K562 (cell line): ENCODE measurements at places on chromosomes 5 and 9. TPM values are rescaled to one million over a fixed set of nuclear protein-coding genes. Genes with fewer than 3 reads are reported as not detected.

DNA sequence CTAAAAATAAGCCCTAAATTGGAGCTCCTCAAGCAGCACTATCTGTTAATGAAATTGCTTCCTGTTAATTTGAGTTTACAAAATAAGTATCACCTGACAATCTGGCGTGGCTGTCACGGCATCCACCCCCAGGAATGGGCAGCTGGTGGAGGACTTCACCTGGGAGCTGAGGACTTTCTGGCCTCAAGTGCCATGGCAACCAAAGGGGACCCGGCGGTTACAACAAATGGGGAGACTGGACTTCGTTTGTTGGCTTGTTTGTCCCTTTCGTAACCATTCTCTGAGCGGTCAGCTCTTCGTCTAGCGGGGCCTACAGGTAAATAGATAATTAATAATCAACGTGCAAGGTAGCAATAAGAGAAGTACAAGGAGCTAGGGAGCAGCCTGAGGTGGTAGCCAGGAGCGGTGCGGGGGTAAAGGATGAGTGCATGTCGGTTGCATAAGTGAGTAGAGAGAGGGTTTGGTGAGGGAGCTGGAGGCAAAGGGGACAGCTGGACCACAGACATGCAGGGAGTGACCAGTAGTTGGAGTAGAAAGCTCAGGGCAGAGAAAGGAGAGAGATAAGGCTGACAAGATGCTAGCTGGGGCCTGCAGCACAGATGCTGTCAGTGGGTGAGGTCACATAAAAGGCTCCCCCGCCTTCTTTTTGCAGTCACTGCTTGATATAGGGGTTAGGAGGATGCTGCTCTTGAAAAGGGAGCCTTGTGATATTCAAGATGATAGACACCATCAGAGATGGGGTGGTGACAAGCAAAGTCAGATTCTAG lies 62.5 kb downstream of the HSPA4 start:
- peaks cover 18% of the 10 kb centered on the region; the same call in 2 of the 3 replicates for H3K27me3 ChIP-seq
- 0 out of 2 replicates have a peak, but pooled peaks cover 3% of the 10 kb centered on the region for H3K4me1 ChIP-seq
- no peak overlapping the region for H3K4me3 ChIP-seq
- no peak for DNase-seq
- no peak overlapping the region for H3K27ac ChIP-seq
- H3K36me3 ChIP-seq, result no peaks in the 10 kb centered on the region

- no peak overlapping the region for H3K27ac ChIP-seq
- H3K4me3 ChIP-seq, result no peak overlapping the region
- no peak for DNase-seq
- H3K36me3 ChIP-seq, result no peaks in the 10 kb centered on the region
- H3K4me1 ChIP-seq, result no peaks in the 10 kb centered on the region
- no peaks in the 10 kb centered on the region for H3K27me3 ChIP-seq
Observed at GRCh38 chr9:82554381-82554780, 508.6 kb downstream of the RASEF start.

Gene THG1L
- total RNA-seq, result 21.8 and 22.4 TPM in 2 replicates

Gene GABBR2
- 0.42 and 0.47 TPM in 2 replicates for total RNA-seq

Gene LCNL1
- total RNA-seq, result 0.11 and 0.16 TPM in 2 replicates
